ENCODE measurements at places on chromosomes 12 and 14.

DNA sequence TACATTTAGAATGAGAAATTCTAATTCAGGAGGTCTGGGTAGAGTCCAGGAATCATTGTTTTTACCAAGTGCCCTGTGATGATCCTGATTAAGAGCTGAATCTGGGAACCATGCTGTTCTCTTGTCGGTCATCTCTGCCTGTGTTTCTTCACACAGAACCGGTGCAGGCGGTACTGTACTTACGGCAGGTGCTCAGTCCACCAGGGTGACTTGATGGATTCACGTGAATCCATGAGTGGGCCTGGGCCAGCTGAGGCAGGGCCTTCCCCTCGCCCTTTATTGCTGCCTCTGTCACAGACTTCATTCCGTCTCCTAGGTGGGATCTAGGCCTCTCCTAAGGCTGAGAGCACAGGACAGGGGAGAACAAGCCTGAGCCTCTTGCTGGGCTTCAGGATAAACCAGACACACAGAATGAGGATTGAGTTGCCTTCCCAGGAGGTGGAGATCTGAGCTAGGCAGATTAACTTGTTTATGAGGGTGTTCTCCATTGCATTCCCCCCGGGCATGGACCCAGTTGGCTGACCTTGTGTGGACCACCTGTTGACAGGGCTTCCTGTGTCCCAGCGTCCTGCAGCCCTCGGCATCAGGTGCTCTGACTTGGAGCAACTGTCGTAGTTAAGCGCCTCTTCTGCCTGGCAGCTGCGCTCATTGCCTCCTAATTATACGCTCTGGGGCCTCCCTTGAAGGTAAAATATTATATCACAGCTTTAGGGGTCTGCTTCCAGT lies 42.1 kb downstream of the B4GALNT3 start:
- peak; percentile 64 for DNase-seq

GRCh38 chr14:61255968-61256367 lies 25.2 kb downstream of the TMEM30B start:
- DNase-seq = no peak

GRCh38 chr12:31288381-31288780 lies 37.6 kb downstream of the SINHCAF start:
- no peak for DNase-seq

GRCh38 chr14:85580536-85581140 lies 50.7 kb downstream of the FLRT2 start:
- DNase-seq = no peak

GRCh38 chr14:78836777-78837176 lies 666.6 kb downstream of the NRXN3 start:
- DNase-seq = peak; percentile 90

DNA sequence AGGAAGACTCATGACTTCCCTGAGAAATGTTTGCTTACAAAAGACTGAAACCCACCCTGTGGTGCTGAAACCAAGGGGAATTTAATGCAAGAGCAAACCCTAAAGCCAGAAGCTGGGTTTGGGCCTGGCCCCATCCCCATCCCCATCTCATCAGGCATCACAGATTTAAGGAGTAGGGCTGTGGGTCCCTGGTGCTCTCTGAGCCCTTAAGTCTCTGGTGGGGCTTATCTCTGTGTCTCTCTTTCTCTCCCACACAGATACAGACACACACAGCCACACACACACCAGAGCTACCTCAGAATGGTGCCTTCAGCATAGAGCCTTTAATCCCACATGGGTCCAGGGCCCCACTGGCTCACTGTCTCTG lies 237.1 kb downstream of the SLC41A2 start:
- no peak for DNase-seq

DNA sequence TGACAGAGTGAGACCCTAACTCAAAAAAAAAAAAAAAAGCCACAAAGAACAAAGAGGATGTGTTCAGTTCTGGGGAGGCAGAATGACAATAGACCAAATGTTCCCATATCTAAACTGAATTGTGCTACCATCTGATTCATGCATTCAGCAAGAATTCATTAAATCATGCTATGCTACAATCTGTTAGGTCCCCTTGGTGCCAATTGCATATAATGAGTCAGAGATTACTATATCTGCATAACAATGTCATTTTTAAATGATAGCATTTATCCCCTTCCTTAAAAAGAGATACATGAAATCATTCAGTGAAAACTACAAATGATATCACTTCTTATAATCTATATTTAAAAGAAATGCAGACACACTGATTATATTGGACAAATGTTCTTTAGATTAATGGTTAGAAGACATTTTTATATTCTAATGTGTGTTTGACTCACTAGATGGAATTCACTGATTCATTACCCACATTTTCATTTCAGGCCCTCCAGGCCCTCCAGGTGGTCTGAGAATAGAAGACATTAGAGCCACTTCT lies 207.6 kb upstream of the PDZRN4 start:
- DNase-seq = no peak

GRCh38 chr12:123580772-123581171 lies 3.6 kb upstream of the TMED2 start:
- DNase-seq = no peak

- no peak for DNase-seq
Measured at GRCh38 chr12:50016501-50017475, 8.5 kb downstream of the RACGAP1 start.

GRCh38 chr12:64723630-64724029 lies 35.6 kb downstream of the GNS start:
- DNase-seq = no peak

- DNase-seq = no peak
Measured at GRCh38 chr12:16266085-16266484, 11.4 kb downstream of the SLC15A5 start.

DNA sequence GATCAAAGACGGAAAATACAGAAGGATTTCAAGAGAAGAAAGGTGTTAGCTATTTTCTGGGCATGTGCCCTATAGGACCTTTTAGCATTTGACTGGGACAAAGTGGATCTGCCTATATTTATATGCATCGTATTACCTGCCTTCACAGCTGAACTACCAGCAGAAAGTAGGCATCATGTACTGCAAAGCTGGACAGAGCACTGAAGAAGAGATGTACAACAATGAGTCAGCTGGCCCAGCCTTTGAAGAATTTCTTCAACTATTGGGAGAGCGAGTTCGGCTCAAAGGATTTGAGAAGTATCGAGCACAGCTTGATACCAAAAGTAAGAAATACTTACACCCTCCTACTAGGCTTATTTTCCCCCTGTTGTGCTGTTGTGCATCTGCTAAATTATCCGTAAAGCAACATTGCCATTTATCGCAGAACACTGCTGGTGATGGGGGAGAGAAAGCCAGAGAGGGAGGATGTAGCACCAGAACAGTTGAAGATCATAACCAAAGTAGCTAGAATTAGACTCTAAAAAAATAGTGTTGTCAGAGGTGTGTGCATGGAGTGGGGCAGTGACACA lies 282.0 kb upstream of the RGS6 start:
- DNase-seq = no peak

DNA sequence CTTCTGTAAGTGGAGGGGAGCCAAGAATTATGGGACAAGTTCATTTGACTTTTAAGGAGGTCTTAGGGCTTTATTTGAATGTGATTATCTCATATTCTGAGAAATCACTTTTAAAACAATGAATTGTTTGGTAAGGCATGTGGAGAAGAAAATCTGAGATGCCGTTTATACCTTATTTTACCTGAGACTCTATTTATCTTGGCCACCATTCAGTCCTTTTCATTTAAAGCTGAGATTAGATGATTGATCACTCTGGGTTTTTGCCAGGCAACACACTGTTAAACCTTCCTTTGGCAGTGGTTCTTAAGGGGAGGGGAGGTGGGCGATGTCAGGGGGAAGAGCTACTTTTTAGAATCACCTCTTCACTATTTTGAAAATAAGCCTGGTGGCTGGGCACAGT lies 11.4 kb downstream of the CAND1 start:
- DNase-seq = no peak

DNA sequence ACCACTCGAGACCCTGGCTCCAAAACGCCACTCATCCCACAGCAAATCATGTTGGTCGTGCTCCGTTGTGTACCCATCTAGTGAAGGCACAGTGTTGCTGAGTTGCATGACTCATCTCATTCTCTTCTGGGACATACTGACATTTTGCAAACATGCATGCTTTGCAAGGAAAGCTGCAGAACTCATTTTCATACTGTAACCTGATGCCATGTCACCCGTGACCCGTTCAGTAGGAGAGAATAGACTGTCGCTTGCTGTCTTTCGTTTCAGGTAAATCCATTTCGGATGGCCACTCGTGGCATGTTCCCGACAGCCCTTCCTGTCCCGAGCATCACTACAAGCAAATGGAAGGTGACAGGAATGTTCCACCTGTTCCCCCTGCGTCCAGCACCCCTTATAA lies 78.2 kb downstream of the ESR2 start:
- no peak for DNase-seq

DNA sequence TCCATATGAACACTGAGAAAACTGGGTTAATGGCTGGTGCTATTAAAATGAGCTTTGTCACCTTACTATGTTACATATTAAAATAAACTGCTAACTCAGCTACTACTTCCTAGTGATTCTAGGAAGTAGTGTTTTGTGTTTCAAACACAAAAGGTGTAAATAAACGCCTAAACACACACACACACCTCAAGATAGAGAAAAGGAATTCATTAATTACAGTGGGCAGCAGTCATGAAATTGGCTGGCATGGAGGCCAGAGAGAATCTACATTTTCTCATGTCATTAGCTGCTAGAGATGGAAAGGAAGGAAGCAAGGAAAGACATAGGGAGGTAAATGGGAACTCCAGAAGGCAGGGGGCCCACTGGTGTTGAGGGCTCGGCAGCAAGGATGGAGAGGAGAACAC lies 787 bp upstream of the PRMT5 start:
- no peak for DNase-seq

- DNase-seq = peak; percentile 98
Measured at GRCh38 chr14:24366721-24367513, 1.1 kb upstream of the NFATC4 start.

DNA sequence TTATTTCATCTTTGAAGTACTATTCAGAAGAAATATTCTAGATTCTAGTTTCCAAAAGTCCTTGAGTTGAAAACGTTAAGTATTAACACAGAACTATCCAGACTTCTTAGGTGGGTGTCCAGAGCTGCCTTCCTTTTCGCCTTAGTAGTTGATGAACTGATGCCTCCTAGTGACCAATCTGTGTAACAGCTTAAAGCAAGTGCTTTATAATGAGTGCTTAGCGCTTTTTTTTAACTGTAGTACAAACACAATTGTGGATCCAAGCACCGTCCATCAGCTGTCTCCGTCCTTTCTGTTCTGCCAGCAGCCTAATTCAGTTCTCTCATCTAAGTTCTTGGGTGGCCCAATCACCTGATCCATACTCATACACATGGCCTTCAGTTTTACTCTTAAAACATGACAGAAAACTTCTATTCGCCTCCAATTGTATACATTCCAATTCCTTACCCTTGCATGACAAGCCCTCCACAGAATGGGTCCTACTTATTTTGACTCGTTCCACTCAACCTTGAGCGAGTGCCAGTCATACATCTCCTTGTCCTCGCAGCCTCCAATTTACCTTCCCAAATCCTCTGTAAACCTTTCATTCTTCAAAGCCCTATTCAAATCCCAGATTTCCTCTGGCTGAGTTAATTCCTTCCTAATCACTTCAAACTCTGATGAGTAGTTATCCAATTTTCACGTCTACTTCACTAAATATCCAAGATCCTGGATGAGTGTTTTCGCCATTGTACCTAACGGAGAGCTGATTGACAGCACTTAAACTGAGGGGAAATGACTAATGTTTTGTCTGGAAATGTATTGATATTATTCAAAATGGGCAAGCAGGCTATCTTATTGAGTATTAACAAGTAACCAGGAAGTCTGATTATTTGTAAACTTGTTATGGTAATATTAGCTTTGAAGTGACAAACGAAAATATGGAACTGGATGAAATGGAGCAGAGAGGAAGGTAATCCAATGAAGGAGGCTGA lies 5.8 kb upstream of the PHLDA1 start:
- peak; percentile 34 for DNase-seq

GRCh38 chr12:57216014-57216911 lies at the start of gene NXPH4:
TSS of gene NXPH4 (plus strand) at chr12:57216794. CDS start at chr12:57216970, 176 bp downstream.
- peak; percentile 67 for DNase-seq

DNA sequence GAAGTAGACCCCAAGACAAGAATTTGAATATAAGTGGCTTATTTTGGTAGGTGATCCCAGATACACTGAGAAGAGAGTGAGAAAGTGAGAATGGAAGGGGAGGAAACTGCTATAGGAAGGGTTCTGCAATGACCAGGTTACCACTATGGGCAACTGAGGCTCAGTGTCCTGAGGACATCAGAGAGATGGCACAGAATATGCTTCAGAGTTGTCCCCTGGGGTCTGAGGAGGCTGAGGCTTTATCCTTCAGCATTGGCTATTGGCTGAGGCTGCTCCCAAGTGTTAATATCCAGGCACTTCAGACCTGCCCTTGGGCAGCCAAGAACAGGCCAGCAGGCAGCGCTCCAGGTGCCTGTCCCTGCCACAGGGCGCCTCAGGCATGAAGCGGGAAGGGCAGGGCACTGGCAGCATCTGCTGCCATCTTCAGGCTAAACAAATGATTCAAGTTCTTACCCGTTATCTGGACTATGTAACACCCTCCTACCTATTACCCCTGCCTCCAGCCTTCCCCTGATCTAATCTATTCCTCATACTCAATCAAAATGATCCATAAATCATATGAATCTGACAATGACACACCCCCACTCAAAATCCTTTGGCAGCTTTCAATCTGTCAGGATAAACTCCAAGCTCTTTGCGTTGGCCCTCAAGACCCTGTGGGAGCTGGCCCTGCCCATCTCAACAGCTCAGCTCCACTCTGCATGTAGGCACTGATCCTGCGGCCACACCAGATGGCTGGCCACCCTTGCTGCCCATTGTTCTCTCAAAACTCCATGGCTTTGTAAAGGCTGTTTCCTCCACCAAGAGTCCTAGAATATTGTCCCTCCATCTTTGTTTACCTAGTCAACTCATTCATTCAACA lies 42.4 kb downstream of the CKAP4 start:
- DNase-seq = peak; percentile 33

GRCh38 chr14:101027966-101028365 lies 124.4 kb upstream of the RTL1 start:
- no peak for DNase-seq

- DNase-seq = no peak
Measured at GRCh38 chr14:44612002-44612401, 104.9 kb upstream of the FSCB start.

DNA sequence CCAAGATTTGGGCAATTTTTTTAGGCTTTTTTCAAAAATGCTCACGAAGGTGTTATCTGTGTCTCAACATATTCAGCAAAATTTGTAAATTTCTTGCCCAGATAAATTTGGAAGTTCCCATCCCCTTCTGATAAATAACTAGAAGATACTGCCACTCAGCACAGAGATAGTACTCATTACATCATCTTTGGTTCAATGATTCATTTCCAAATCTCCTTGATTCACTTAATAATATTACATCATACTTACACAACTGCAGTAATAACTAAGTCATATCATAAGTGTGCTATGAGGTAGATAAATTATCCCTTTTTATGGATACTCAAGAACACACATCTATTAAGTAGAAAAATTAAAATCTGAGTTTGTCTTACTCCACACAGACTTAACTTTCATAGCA lies 89.4 kb downstream of the RPAP3 start:
- no peak for DNase-seq

All from WERI-Rb-1 (cell line).